ENCODE measurements at places on chromosomes 3 and 15.

GRCh38 chr3:135740211-135740610 lies 225.3 kb upstream of the PPP2R3A start:
- DNase-seq = no peak

DNA sequence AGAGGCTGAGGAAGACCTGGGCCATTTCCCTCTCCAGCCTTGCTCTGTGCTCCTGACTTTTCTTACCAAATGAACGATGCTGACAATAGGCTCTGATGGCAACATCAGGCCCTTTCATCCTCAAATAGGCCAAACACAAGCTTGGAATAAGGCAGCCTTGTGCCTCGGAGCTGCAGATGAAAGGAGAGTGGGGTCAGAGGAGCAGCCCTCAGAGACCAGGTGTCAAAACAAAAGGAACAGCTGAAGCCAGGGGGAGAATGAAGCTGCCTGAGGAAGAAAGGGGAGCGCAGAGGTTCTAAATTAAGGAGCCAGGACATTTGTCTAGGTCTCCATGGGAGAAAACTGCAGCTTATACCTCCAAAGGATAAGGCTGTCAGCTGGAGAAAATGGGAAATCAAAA lies 5.1 kb downstream of the BFSP2 start:
- no peak for DNase-seq

GRCh38 chr3:34279901-34280300 lies 481.5 kb downstream of the PDCD6IP start:
- no peak for DNase-seq

- DNase-seq = no peak
Observed at GRCh38 chr3:133928903-133929607, 33.4 kb upstream of the RAB6B start.

- no peak for DNase-seq
Observed at GRCh38 chr3:60056404-60056803, 1006.6 kb upstream of the CFAP20DC start.

Measured in AG09309 (cell line).